ENCODE measurements at places on chromosomes 6 and 20. TPM values are rescaled to one million over a fixed set of nuclear protein-coding genes. Genes with fewer than 3 reads are reported as not detected.

BTNL2 gene
- total RNA-seq: not detected

ASIP gene
- 1.5 TPM for total RNA-seq

ADGRB3 gene
- total RNA-seq: 1.7 TPM

MUC22 gene
- not detected for total RNA-seq

C2 gene
- total RNA-seq: 12.3 TPM

EFCAB8 gene
- 0.18 TPM for total RNA-seq

GSTA3 gene
- total RNA-seq: not detected

- no peak for DNase-seq
Observed at GRCh38 chr20:3223651-3223993, 14.3 kb downstream of the ITPA start.

- DNase-seq: no peak
Observed at GRCh38 chr6:11601776-11602605, 64.4 kb downstream of the TMEM170B start.

GRCh38 chr6:82767037-82767436, 298.6 kb downstream of the UBE3D start:
- no peak for DNase-seq

DNA sequence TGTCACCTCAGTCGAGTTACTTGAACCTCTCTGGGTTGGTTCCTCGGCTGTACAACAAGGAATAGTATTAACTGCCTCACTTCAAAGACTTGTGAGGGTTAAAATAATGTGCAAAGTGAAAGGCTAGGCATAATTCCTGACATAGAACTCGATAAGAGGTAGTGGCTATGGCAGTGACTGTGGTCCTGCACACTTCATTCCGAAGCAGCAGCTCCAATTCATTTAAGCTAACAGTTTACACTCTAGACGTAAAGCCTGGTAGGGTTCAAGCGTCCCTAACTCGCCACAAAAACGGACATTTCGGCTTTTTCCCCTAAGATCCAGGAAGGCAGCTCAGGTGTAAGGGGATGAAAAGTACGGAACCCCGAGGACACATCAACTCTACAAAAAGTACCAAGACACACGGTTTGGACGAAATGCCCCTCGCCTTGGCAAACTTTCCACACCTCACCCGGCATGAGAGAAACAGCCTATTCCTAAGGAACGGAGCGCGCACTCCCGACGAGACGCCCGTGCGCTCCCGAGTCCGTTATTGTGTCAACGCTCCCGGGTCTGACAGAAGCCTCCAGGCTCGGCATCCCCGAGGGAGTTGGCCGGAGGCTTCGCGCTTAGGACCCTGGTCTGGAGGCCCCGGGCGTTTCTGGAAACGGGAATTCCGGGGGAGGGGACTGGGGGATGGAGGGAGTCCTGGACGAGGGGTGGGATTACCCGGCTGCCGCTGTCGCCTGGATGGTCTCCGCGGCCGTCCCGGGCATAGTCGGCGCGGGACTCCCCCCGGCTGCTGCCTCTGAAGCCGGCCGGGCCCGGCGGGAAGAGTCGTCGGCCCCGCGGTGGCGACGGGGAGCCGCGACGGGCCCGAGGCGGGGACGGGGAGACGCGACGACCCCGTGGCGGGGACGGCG, 937 bp downstream of the ZNF318 start:
- peak; percentile 65 for DNase-seq

DNA sequence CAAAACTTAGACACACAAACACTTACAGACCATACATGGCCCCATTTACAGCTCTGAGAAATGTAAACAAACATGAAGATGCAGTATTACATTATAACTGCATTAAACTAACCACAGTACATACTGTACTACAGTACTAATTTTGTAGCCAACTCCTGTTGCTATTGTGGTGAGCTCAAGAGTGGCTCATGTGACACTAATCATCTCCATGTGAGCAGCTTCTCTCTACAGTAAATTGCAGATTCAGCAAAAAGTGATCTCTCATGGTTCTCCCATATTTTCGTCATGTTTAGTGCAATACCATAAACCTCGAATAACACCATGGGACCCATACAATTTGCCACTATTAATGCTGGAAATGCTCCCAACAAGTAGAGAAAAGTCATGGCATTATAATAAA, 860.4 kb downstream of the EPHA7 start:
- DNase-seq: no peak

GRCh38 chr6:107124934-107125348, 9.6 kb upstream of the BEND3 start:
- no peak for DNase-seq

GRCh38 chr6:72365773-72366172, 256.1 kb upstream of the KCNQ5 start:
- DNase-seq: no peak

- DNase-seq: no peak
Observed at GRCh38 chr20:64041781-64042053, 5.7 kb downstream of the C20orf204 start.

- no peak for DNase-seq
Observed at GRCh38 chr6:155443168-155443567, 12.5 kb downstream of the NOX3 start.

DNA sequence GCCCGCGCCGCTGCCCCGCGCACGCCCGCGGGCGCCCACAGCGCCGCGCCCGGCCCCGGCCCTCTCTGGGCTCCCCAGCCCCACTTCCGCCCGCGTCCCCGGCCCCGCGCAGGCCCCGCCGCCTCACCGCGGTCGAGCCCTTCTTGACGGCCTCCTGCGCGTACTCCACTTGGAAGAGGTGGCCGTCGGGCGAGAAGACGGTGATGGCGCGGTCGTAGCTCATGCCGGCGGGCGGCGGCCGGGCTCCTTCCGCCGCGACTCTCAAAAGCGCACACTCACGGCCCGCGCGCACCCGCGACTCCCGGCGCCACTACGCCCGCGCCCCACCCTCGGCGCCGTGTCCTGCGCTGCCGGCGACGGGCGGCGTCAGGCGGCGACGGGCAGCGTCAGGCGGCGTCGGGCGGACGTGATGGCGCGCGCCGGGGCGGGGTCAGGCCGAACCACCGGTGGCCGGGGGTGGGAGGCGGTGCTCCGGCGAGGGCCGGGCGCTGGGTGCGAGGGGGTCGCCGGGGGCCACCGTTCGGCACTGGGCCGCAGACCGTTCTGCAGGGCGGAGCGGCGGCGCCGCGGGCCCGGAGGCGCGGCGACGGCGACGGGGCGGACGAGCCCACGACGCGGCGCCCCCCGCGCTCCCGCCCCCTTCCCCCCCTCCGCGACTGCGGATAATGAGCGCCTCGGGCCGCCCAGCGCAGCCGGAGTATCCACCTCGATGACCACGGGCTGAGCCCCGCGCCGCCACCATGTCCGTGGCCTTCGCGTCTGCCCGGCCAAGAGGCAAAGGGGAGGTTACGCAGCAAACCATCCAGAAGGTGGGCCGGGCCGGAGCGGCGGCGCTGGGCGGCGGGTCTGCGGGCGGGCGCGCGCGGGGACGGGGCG, at the start of the genes PSMA7 and SS18L1:
PSMA7 (minus strand) TSS at position 314 of the 876 bp plus-strand sequence; CDS start at position 223, 91 bp downstream.
SS18L1 (plus strand) TSS at position 689 of the 876 bp plus-strand sequence; CDS start at position 741, 52 bp downstream.
- peak; percentile 89 for DNase-seq

DNA sequence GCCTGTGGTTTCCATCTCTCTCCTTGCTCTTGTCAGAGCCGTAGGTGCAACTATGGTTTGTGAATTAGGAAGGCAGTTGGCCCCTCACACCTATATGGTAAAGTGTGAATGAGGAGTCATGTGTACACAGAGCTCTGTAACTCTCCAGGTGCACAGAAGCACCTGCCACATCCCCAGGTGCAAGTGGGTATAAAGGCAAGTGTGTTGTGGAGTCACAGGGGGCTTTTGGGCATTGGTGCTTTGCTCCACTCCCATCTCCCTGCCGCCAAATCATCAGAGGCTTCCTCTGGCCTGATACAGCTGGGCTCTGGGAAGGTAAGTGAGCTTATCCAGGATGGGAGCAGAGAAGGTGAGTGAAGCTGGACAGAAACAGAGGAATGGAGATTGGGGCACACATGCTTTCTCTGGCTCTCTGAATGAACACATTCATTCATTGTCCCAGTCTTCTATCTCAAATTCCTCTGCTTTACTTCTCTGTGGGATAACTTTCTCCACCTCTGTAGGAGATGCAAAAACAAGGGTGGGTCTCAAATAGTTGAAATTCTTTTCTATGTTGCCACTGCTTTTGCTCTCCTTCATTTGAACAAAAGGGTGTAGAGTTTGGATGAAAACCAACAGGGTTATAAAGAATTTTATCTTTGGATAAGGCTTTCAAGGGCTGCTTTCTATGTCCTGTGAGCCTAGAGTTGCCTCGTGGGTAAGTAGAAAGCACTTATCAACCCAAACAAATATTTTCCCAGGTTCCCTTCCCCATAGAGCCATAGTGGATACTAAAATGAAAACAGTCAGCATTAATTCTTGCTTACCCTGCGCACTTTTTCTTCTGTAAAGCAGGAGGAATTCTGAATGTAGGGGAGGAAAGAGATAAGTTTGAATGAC, 45.0 kb upstream of the RIPOR2 start:
- DNase-seq: no peak

GRCh38 chr6:88368071-88368787, 202.1 kb upstream of the CNR1 start:
- no peak for DNase-seq

DNA sequence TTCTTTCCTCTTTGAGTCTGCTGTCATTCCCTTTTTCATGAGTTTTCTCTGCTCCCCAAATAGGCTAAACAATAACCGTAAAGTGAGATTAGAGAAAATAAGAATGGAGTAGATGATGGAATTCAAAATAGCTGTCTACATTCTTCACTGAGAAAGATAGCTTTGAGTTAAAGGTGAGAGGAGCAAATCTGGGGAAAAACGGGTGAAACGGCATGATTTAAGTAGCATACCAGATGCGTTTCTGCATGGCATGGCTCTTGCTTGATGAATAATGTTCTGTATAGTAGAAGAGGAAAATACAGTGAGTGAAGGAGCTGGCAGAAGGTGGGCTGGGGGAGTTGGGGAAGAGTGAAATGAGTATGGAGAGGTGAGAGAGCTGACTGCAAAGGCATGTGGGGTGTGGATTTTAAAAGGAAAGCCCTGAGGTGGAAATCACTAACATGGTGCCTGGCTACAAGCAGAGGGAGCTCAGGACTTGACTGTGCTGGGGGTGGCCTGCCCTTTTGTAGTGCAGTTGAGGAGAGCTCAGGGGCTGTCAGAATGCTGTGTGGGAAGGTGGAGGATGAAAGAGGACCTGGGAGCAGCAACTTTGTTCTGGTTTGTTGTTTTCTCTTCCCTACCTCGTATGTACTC, 8.8 kb downstream of the BICRAL start:
- DNase-seq: no peak

GRCh38 chr6:79841577-79842375, 105.6 kb downstream of the ELOVL4 start:
- no peak for DNase-seq

DNA sequence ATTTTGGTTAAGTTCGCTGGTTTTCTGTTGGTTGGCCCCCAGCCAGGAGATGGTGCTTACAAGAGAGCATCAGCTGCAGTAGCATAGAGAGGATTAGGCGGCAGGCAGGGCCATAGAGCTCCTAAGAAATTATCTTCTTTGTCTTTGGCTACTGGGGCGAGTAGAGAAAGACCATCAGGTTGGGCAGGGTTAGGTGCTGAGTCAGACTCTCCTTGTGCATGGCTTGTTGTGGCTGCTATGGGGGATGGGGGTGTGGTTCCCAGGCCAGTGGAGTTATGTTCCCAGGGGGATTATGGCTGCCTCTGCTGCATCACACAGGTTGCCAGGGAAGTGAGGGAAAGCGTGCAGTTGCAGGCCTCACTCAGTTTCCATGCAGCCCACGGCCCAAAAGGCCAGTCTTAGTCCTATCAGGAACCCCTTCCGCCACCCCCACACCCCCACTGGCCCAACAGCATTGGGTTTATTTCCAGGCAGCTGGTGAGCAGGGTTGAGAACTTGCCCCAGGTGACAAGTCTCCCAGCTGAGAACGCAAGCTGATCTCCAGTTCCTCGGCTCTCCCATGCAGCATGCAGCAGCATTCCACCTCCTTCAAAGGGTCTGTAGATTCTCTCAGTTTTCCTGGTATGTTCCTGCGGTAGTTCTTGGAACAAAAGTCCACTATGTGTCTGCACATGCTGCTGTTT, 243.7 kb downstream of the UTRN start:
- no peak for DNase-seq

DNA sequence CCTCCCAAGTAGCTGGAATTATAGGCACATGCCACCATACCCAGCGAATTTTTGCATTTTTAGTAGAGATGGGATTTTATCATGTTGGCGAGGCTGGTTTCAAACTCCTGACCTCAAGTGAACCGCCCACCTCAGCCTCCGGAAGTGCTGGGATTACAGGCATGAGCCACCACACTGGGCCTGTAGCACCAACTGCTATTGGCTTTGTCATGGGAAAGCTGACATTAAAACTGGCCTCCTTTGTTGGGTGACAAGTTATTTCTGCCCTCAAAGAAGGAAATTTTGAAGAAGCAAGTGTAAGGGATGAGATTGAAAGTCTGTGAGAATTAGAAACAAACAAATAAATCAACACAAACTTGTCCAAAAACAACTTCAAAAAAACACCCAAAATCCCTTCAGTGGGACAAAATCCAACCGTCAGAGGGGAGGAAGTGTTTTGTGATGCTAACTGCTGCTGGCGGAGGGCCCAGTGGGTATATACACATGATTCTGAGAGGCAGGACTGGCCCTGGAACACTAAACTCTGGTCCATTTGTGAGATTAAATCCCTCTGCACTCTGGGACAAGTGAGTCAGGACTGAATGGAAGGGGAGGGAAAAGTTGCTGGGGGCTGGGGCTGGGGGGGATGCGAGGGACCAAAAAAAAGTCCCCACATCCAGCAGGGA, 87.5 kb upstream of the NAA20 start:
- DNase-seq: no peak

Measured in left cardiac atrium (tissue), 4 donors.